B cell (primary cell): ENCODE measurements at places on chromosomes 16 and 17. TPM values are rescaled to one million over a fixed set of nuclear protein-coding genes. Genes with fewer than 3 reads are reported as not detected.

GRCh38 chr16:28513484-28514181 is 7.0 kb upstream of the IL27 start:
- no peak for DNase-seq

- no peak for DNase-seq
These were observed 33.6 kb downstream of the VPS35L start for GRCh38 chr16:19589106-19589505.

CLUH gene
- 53.1 and 78.8 TPM in 2 replicates for total RNA-seq

GPRC5B gene
- total RNA-seq, result not detected in 2 replicates

- DNase-seq, result peak; percentile 65
These were observed 9.4 kb downstream of the RPL19 start for GRCh38 chr17:39209317-39210092.

STX1B gene
- total RNA-seq, result 2.2 and 2.7 TPM in 2 replicates

GRIN2C gene
- total RNA-seq, result not detected in 2 replicates

MILR1 gene
- total RNA-seq, result 9.4 and 14.7 TPM in 2 replicates

DNA sequence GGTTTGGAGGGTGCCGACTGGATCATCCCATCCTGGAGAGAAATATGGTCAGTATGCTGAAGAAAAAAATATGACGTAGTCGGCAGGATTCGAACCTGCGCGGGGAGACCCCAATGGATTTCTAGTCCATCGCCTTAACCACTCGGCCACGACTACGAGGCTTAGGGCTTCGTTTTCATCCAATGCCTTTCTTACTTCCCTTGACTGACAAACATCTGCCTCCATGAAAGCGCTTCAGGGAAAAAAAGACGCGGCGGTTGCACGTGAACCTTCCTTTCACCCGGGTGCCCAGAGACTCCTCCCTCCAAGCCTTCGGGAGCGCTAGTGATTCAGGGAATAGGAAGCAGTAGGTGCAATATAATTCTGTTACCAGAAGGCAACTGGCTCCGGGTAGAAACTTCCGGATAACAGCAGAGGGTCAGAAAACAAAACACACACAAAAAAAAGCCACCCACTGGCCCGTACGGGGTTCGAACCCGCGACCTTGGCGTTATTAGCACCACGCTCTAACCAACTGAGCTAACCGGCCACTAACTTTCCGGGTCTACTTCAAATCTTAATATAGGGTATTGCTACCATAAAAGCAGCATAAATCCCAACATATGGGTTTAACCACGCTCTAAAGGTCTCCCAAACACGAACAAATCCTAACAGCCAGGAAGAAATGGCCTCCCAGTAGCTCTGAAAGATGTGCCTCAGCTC is 16.3 kb upstream of the AURKB start:
- peak; percentile 66 for DNase-seq

- DNase-seq, result no peak
These were observed 21.7 kb upstream of the SP6 start for GRCh38 chr17:47872651-47873161.

GRCh38 chr17:34840750-34841149 is 120.5 kb downstream of the CCT6B start:
- no peak for DNase-seq

RNF43 gene
- 2.5 and 3.2 TPM in 2 replicates for total RNA-seq
